CD4-positive, alpha-beta memory T cell (primary cell): ENCODE measurements at places on chromosomes 12 and 14. TPM values are rescaled to one million over a fixed set of nuclear protein-coding genes. Genes with fewer than 3 reads are reported as not detected.

DNA sequence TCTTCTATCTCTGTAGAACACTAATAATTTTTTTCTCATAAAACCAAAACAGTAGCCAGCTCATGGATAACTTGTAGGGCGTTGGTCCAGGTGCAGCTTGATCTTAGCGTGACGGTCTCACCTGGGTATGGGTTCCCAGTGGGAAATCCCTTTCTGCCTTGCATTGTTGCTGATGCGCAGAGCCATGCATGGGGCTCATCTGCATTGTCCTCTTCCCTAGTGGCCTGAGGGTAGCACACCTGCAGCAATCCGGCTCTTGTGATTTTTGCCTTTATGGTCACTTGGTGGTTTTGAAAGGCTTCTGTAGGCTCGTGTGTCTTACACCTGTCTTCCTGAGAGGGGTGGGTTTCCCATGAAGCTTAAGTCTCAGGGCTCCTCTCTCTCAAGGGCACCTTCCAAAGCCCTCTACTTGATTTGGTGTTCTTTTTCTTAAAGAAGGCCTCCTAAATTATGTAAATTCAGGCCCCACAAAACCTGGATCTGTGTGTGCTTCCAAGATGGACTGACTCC, 130.6 kb downstream of the PRKCH start:
- no peak for DNase-seq

PLEKHD1 gene
- total RNA-seq = 0.32 TPM

ANHX gene
- not detected for total RNA-seq

- DNase-seq = no peak
Measured at GRCh38 chr12:112518365-112518735, 99.6 kb downstream of the PTPN11 start.

- no peak for DNase-seq
Measured at GRCh38 chr12:54956818-54957641, 27.5 kb downstream of the TESPA1 start.

DNA sequence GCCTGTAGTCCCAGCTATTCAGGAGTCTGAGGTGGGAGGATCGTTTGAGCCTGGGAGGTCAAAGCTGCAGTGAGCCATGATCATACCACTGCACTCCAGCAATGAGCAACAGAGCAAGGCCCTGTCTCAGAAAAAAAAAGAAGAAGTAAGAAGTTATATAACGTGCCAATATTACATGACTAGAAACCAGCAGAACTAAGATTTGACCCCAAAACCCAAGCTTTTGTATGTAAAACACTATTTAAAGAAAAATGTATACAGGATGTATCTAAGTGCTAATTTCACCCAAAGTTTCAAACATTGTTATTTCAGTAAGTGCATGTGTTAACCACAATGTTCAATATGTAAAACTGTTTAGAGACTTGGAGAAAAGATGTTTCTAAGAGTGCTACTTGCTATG, 94.7 kb downstream of the SLC5A8 start:
- no peak for DNase-seq

GRCh38 chr12:46983959-46984841, 95.2 kb upstream of the PCED1B start:
- peak; percentile 26 for DNase-seq

GRCh38 chr14:73502017-73502619, 11.4 kb downstream of the RIOX1 start:
- no peak for DNase-seq

TDRD9 gene
- 0.29 TPM for total RNA-seq
